Chondrocyte (in vitro differentiated cells): ENCODE measurements at places on chromosomes 1 and 21.

- DNase-seq: no peak
Observed at GRCh38 chr1:86775395-86775794, 71.0 kb downstream of the SH3GLB1 start.

GRCh38 chr1:244768186-244768585 lies 67.3 kb upstream of the COX20 start:
- no peak for DNase-seq

DNA sequence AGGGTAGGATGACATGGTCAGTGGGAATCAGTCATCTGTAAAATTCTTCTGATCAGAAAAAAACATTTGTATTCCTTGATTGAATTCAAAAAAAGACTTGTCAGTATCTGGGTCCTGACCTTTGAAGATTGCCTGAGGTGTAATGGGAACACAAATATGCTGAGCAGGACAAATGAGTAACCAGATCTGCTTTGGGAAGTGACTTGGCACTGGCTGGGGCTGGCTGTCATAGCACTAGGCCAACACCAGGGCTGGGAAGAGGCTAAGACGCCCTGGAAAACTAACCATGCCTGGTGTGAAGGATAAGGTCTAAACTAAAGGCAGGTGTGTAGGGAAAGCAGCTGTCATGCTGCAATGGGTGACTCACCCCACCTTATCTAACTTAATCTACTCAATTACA lies 452.9 kb upstream of the BEND5 start:
- no peak for DNase-seq

DNA sequence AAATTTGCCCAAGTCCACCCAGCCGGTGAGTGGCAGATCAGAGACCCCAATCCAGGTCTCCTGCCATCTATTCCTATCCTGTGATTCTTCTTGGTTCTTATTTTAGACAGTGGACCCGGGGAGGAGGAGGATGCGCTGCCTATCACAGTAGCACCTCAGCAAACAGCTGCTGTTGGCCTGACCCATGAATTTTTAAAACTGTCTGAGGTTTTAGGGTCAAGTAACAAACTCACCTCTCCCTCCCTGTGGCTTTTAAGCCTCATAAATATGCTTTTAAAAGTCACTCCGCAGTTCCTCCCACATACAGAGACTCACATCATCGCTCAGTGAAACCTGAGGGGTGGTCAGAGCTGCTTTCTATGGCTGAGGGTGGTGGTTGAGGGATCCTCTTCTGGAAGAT lies 128.6 kb downstream of the NAV1 start:
- no peak for DNase-seq

GRCh38 chr1:7516341-7516740 lies 254.8 kb upstream of the VAMP3 start:
- no peak for DNase-seq

DNA sequence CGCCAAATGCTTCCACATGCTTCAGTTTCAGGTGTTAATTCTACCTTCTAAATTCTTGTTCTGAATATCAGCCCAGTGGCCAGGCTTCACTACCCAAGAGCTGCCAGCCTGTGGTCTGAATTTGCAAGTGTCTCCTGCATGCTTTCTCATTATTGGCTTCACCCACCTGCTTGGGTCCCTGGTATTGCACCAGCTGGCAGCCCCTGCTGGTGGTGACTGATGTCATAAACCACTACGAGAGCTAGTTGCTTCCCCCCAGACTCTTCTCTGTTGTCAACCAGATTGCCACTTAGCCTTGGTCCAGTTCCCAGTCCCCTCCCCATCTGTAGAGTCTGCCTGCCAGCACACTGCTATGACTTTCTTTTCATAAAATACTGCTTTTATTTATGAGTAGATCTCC lies 197.7 kb upstream of the DUSP10 start:
- DNase-seq: no peak

GRCh38 chr1:236084386-236084730 lies 19.5 kb upstream of the NID1 start:
- DNase-seq: no peak

DNA sequence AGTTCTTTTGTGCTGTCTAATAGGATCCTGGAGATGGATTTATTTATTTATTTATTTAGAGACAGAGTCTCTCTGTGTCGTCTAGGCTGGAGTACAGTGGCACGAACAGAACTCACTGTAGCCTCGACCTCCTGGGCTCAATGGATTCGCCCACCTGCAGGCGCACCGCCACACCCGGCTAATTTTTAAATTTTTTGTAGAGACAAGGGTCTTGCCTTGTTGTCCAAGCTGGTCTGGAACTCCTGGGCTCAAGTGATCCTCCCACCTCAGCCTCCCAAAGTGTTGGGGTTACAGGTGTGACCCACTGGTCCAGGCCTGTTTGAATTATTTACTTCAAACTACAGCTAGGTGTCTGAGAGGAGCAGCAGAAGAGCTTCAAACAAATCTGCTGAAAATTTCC lies 9.6 kb upstream of the SPEN start:
- peak; percentile 32 for DNase-seq
